ENCODE measurements at places on chromosomes 1 and 21. TPM values are rescaled to one million over a fixed set of nuclear protein-coding genes. Genes with fewer than 3 reads are reported as not detected.

The CCDC27 gene
- not detected for total RNA-seq

The MRPS6 gene
- total RNA-seq = 44.3 TPM

The VHLL gene
- total RNA-seq = not detected

The GJC2 gene
- total RNA-seq = 2.0 TPM

The LCE2B gene
- not detected for total RNA-seq

The FYB2 gene
- total RNA-seq = 1.2 TPM

The AQP10 gene
- total RNA-seq = 0.49 TPM

The CCDC17 gene
- 45.9 TPM for total RNA-seq

The MYBPH gene
- not detected for total RNA-seq

The GPR25 gene
- 0.54 TPM for total RNA-seq

The OXCT2 gene
- total RNA-seq = 1.1 TPM

The VASH2 gene
- total RNA-seq = 1.5 TPM

The S100A8 gene
- total RNA-seq = 95.5 TPM

The SPRR2E gene
- total RNA-seq = not detected

The LMX1A gene
- total RNA-seq = not detected

The PLA2G5 gene
- not detected for total RNA-seq

The TRIM33 gene
- total RNA-seq = 92.2 TPM

The CD5L gene
- 2.4 TPM for total RNA-seq

The STX12 gene
- total RNA-seq = 47.1 TPM

The PLEKHA6 gene
- total RNA-seq = 6.9 TPM

The FNDC5 gene
- total RNA-seq = not detected

The KLHDC8A gene
- not detected for total RNA-seq

The TMEM125 gene
- 247 TPM for total RNA-seq

The S100A14 gene
- 125 TPM for total RNA-seq

The AMY1B gene
- total RNA-seq = 6.8 TPM

The PLA2G2D gene
- 0.29 TPM for total RNA-seq

The CD1C gene
- total RNA-seq = 6.8 TPM

The EFNA1 gene
- total RNA-seq = 177 TPM

The PFKFB2 gene
- 54.3 TPM for total RNA-seq

The KCNT2 gene
- total RNA-seq = 7.1 TPM

The MARK1 gene
- total RNA-seq = 1.2 TPM

The IL10 gene
- 5.2 TPM for total RNA-seq

The LHX8 gene
- total RNA-seq = not detected

The S100A7A gene
- not detected for total RNA-seq
